HCT116 (cell line): ENCODE measurements at places on chromosomes 12 and 14. TPM values are rescaled to one million over a fixed set of nuclear protein-coding genes. Genes with fewer than 3 reads are reported as not detected.
A peak's percentile ranks its signal among the peaks of the same experiment; 100 is the strongest.

DNA sequence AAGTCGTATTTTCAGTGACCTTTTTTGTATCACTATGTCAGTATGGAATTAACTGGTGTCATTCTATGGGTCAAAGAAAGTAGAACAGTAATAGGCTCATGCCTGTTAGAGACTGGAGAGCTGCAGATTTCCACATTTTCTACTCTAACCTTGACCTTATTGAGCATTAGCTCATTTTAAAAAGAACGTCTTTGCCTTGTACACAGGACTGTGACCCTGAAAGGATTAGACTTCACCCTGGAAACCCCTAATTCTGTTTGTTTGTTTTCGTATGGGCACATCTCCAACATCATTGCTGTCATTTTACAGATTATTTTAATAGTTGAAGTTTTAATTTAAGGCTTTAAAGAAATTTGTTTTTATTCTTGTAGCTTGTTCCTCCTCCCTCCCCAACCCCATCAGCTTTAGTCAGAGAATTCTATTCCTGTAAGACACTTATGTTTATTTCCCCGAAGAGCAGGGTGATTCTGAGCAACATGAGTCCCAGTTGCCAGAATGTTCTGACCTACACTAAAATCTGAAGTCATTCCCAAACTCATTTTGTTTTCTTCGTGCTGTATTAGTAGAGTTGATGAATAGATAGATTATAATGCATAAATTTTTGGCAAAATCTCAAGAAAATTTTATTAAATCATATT, 451.3 kb downstream of the FOXG1 start:
- no peaks in the 10 kb centered on the region for H3K4me1 ChIP-seq
- no peaks in the 10 kb centered on the region for H3K36me3 ChIP-seq
- H3K27me3 ChIP-seq, result no peaks in the 10 kb centered on the region
- DNase-seq, result no peak
- no peak overlapping the region for H3K27ac ChIP-seq

GRCh38 chr14:90649083-90649482, 167.1 kb downstream of the TTC7B start:
- no peak overlapping the region for H3K4me3 ChIP-seq
- no peaks in the 10 kb centered on the region for H3K27me3 ChIP-seq
- H3K36me3 ChIP-seq, result no peaks in the 10 kb centered on the region
- DNase-seq, result no peak
- H3K4me1 ChIP-seq, result peaks cover 29% of the 10 kb centered on the region
- H3K27ac ChIP-seq, result no peak overlapping the region

GRCh38 chr14:52026017-52026660, 36.8 kb downstream of the RTRAF start:
- H3K4me1 ChIP-seq, result no peaks in the 10 kb centered on the region
- H3K4me3 ChIP-seq, result no peak overlapping the region
- no peak overlapping the region for H3K27ac ChIP-seq
- no peaks in the 10 kb centered on the region for H3K36me3 ChIP-seq

DNA sequence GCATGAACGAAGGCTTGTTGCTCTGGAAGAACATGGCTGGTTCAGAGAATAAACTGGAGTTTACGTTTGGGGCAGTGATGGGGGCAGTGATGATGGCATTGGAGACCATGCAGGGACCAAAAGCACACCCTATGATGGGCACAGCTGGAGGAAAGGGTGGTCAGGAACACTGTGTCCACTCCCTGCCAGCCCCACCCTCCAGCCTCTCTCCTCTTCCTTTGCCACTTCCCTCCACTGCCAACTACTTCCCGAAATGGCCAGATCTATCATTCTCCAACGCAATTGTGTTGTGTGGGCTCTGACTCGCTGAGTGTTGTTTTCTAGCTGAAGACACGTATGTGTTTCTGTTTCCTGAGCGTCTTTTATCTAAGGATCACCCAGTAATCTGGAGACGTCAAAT, 39.3 kb upstream of the GSG1 start:
- no peaks in the 10 kb centered on the region for H3K36me3 ChIP-seq
- no peak for DNase-seq
- H3K27ac ChIP-seq, result no peak overlapping the region
- H3K4me1 ChIP-seq, result no peaks in the 10 kb centered on the region
- H3K27me3 ChIP-seq, result no peaks in the 10 kb centered on the region

GRCh38 chr14:74531006-74531405, 37.4 kb downstream of the ISCA2 start:
- no peak overlapping the region for H3K27ac ChIP-seq
- no peak for DNase-seq
- peaks cover 10% of the 10 kb centered on the region for H3K4me1 ChIP-seq
- no peaks in the 10 kb centered on the region for H3K36me3 ChIP-seq
- no peak overlapping the region for H3K4me3 ChIP-seq

DNA sequence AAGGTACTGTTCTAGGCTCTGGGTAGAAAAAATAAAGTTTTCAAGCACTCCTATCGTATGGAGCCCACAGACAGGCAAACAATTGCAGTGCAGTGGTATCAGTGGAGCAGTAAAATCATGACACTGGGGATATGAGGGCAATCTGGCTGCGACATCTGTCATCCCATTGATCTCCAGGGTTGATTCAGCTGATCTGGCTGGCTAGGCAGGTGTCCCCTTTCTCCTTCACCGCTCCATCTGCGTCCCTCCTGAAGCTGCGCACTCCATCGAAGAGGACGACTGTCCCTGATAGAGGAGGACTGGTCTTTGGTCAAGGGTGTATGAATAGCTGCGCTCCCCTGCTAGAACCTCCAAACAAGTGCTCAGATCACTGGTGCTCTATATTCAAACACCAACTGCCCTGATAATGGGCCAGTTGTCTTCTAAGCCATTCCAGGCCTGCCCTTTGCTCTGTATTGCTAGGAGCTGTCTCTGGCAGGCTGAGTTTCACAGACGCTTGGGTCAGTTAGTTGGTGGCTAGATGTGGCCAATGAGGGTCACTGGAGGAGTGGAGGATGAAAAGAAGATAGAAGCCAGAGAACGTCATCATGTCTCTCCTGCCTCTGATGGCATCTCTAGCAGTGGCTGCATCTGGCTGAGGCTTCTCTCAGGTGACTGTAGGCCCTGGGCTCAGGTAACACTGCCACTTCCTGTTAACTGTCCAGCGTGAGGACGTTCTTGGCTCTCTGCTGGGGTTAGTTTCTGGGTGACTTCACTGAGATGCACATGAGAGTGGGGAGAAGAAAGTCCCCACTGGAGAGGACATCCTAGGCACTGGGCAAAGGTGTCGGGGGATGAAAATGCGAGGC, 205.0 kb upstream of the FOXN3 start:
- peaks cover 14% of the 10 kb centered on the region for H3K4me1 ChIP-seq
- H3K36me3 ChIP-seq, result no peaks in the 10 kb centered on the region
- no peak overlapping the region for H3K4me3 ChIP-seq
- no peak for DNase-seq
- H3K27me3 ChIP-seq, result no peaks in the 10 kb centered on the region
- no peak overlapping the region for H3K27ac ChIP-seq

- H3K4me3 ChIP-seq, result no peak overlapping the region
- peaks cover 30% of the 10 kb centered on the region for H3K4me1 ChIP-seq
- no peak for DNase-seq
Observed at GRCh38 chr12:57105011-57105753, 6.0 kb downstream of the STAT6 start.

- no peaks in the 10 kb centered on the region for H3K27me3 ChIP-seq
- H3K4me3 ChIP-seq, result no peak overlapping the region
- no peak for DNase-seq
- no peak overlapping the region for H3K27ac ChIP-seq
- H3K4me1 ChIP-seq, result peaks cover 2% of the 10 kb centered on the region; the same call in 1 of the 2 replicates
Observed at GRCh38 chr12:9668161-9669018, 1.1 kb upstream of the CLEC2D start.

- H3K27ac ChIP-seq, result no peak overlapping the region
- no peaks in the 10 kb centered on the region for H3K4me1 ChIP-seq
- no peak overlapping the region for H3K4me3 ChIP-seq
- no peak for DNase-seq
Observed at GRCh38 chr14:21408147-21408546, 24.3 kb upstream of the SUPT16H start.

GRCh38 chr12:21815306-21816062, 41.0 kb upstream of the KCNJ8 start:
- H3K27me3 ChIP-seq, result 0 out of 2 replicates have a peak, but pooled peaks cover under 1% of the 10 kb centered on the region
- DNase-seq, result no peak
- H3K4me3 ChIP-seq, result no peak overlapping the region
- H3K27ac ChIP-seq, result no peak overlapping the region
- H3K36me3 ChIP-seq, result no peaks in the 10 kb centered on the region

DNA sequence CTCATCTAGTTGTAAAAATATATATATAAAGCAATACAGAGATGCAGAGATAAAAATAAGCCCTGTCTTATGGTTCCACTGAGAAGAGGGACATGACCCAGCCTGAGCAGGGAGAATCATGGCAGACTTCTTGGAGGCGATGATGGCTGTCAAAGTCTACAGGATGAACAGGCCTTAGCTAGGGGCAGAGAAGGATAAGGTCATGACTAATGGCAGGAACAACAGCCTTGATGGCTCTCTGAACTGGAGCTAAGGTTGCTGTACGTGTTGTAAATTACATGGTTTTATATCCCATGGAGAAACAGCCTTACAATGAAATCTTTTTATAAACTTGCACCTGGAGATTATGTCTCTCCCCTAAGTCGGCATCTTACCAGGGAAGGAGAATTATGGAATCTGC, 32.4 kb downstream of the FOXN3 start:
- H3K27ac ChIP-seq, result no peak overlapping the region
- no peaks in the 10 kb centered on the region for H3K36me3 ChIP-seq
- DNase-seq, result no peak
- H3K4me1 ChIP-seq, result no peaks in the 10 kb centered on the region
- no peaks in the 10 kb centered on the region for H3K27me3 ChIP-seq

- H3K36me3 ChIP-seq, result no peaks in the 10 kb centered on the region
- no peak overlapping the region for H3K4me3 ChIP-seq
- DNase-seq, result no peak
- H3K4me1 ChIP-seq, result peaks cover 19% of the 10 kb centered on the region
- no peaks in the 10 kb centered on the region for H3K27me3 ChIP-seq
- no peak overlapping the region for H3K27ac ChIP-seq
Observed at GRCh38 chr12:70048521-70049250, 194.5 kb upstream of the CNOT2 start.

- no peak overlapping the region for H3K4me3 ChIP-seq
- H3K27ac ChIP-seq, result no peak overlapping the region
- H3K36me3 ChIP-seq, result no peaks in the 10 kb centered on the region
- no peaks in the 10 kb centered on the region for H3K27me3 ChIP-seq
Observed at GRCh38 chr12:15534874-15535273, 212.6 kb downstream of the PTPRO start.

- peak; percentile 35 for DNase-seq
- H3K27me3 ChIP-seq, result no peaks in the 10 kb centered on the region
- H3K27ac ChIP-seq, result no peak overlapping the region
- no peak overlapping the region for H3K4me3 ChIP-seq
- H3K36me3 ChIP-seq, result peaks cover 39% of the 10 kb centered on the region
Observed at GRCh38 chr14:89973234-89973823, 17.6 kb downstream of the TDP1 start.

- H3K27ac ChIP-seq, result no peak overlapping the region
- no peak overlapping the region for H3K4me3 ChIP-seq
- peaks cover 5% of the 10 kb centered on the region for H3K4me1 ChIP-seq
- H3K36me3 ChIP-seq, result no peaks in the 10 kb centered on the region
- DNase-seq, result no peak
Observed at GRCh38 chr12:54004063-54004840, 4.3 kb downstream of the HOXC9 start.

DNA sequence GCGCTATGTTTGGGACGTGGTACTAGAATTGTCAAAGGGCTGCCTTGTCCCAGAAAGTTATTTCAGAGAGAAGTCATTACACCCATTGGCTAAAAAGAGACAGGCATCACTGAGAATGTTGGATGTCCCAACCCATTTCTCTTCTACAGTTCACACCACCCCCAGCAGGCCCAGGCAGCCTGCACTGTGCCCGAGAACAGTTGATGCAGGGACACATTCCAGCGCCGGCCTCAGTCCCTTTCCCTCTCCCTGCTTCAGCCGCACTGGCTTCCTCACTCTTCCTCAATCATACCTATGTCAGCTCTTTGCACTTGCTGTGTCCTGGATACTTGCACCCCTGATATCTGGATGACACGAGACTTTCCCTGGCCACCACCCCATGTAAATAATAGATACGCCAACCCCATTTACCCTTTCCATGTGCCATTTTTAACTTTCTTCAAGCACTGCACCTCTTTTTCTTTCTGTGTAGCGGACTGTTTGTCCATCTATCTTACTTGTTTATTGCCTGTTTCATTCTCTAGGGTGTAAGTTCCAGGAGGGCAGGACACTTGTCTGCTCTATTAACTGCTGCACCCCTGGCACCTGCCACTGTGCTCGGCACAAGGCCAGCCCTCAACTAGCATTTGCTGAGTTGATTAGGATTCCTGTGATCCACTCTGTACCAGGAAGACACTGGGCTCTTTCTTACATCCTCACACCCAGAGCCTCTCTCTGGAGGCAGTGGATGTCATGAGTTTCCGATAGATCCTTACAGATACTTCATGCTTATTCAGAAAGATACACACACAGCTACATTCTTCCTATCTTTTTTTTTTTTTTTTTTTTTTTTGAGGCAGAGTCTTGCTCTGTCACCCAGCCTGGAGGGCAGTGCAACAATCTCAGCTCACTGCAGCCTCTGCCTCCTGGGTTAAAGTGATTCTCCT, 76.6 kb upstream of the CEP83 start:
- no peaks in the 10 kb centered on the region for H3K27me3 ChIP-seq
- H3K4me1 ChIP-seq, result peaks cover 3% of the 10 kb centered on the region; the same call in 1 of the 2 replicates
- no peak overlapping the region for H3K27ac ChIP-seq
- no peak for DNase-seq
- H3K36me3 ChIP-seq, result no peaks in the 10 kb centered on the region

GRCh38 chr12:1800401-1801302, 19.7 kb upstream of the LRTM2 start:
- H3K4me3 ChIP-seq, result no peak overlapping the region
- peaks cover 23% of the 10 kb centered on the region for H3K4me1 ChIP-seq
- DNase-seq, result no peak
- H3K36me3 ChIP-seq, result no peaks in the 10 kb centered on the region

DNA sequence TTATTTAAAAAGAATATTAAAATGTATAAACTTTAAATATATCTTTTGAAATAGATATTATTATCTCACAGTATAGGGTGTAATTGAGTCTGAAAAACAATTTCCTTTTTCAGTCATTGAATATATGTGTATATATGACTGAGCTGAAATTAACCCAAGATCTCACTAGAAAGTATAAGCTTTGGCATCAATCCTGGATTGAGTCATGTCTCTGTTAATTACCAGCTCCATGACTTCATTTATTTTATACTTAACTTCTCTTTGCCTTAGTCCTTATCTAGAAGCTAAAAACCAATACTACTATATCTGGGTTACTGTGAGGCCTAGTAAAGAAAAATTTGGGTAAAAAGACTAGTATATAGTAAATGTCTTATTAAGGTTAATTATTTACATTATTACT, 1020.3 kb downstream of the LRFN5 start:
- H3K4me3 ChIP-seq, result no peak overlapping the region
- H3K4me1 ChIP-seq, result no peaks in the 10 kb centered on the region
- H3K27me3 ChIP-seq, result no peaks in the 10 kb centered on the region
- no peak overlapping the region for H3K27ac ChIP-seq

- no peaks in the 10 kb centered on the region for H3K27me3 ChIP-seq
- no peaks in the 10 kb centered on the region for H3K4me1 ChIP-seq
- H3K4me3 ChIP-seq, result no peak overlapping the region
- no peak for DNase-seq
Observed at GRCh38 chr14:52974406-52974805, 23.6 kb upstream of the FERMT2 start.

Gene HRK
- total RNA-seq, result 4.3 TPM

Gene PTCSC3
- total RNA-seq, result not detected

Gene A2ML1
- not detected for total RNA-seq

Gene OASL
- total RNA-seq, result 4.1 TPM

Gene TTC6
- 0.10 TPM for total RNA-seq

Gene KCNH3
- total RNA-seq, result 35.3 TPM
